ENCODE measurements at places on chromosomes 3 and 15.

- DNase-seq = peak; percentile 53
Observed at GRCh38 chr15:77546050-77546501, 86.6 kb downstream of the LINGO1 start.

DNA sequence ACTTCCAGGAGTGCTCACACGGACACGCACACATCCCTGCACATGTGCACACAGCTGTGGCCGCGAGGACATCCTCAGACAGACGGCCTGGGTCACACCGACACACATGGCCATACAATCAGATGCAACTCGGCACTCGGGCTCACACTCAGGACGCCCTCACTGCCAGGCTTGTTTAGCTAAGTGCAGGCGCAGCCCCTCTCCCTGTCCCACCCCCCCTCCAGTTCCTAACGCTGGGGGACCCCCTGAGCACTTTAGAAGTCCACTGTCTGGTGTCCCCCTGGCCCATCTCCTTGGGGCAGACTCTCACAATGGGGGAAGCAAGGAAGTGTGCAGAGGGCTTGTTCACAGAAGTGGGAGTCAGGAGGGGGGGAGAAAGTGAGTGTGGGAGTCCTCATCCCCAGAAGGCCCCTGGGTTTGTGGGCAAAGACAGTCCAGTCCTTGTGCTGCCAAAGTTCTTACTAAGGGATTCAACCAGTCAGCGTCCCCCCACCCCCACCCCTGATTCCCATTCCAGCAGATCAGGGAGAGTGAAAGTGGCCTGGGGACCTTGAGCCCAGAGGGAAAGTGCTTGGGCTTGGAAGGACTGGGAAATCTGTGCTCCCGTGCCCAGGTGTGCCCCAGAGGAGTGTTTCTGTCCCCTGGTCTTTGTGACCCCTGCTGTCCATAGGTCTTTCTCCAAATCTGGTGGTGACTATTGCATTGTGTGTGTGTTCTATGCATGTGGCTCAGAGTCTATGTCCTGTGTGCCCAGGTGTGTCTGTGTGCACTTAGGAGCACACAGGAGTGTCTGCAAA is 767 bp upstream of the GATA2 start:
- DNase-seq = no peak

DNA sequence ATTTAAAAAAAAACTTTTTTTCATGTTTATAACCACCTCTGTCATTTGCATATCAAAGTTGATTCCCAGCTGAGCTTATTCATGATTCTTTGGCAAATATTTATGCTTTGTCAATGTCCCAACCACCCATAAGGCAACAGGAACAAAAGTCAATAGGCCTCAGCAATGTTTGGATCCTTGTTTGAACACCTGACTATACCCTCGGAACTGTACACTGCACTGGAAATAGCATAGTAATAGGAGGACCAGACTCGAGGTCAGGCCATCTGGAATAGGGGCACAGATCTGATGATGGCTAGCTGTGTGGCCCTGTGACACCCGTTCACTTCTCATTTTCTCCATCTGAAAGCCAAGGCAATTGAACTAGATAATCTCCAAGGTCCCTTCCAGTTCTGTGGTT is 301.7 kb upstream of the ATP11B start:
- no peak for DNase-seq

DNA sequence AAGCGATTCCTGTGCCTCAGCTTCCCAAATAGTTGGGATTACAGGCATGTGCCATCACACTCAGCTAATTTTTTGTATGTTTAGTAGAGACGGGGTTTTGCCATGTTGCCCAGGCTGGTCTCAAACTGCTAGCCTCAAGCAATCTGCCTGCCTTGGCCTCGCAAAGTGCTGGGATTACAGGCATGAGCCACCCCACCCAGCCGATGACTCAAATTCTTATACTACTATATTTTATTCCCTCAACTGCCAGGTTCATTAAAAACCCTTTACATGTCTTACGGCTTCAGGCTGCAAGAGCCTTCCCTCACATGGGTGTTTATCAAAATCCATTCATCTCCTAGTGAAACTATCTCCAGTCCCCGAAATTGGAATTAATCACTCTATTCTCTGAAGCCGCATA is 63.4 kb downstream of the CBLB start:
- no peak for DNase-seq

DNA sequence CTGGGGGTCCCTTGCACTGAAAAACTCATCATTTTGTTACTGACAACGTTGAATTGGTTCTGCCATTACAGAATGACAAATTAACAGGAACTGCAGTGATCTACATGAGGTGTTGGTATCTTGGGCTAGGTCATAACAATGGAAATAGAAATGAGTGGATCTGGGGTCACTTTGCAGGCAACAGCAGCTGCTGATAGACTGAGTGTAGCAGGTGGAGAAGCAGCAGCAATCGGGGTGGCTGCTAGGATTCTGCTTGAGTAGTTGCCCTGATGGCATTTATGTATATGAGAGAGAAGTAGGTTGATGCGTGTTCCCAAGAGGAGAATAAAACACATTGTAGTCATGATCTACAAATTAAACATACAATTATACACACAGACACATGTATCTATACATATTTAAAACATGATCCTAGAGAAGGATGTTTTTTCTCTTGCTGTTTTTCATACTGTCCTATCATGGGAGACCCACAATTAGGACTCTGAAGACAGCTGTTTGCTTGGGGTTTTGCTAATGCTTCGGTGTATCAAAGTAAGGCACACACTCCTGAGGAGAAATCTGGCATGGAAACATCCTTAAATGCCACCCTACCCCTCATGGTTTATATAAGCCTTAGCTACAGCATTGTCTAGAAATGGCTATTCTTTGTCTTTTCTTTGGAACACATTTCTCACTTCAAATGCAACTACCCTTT is 15.8 kb upstream of the THBS1 start:
- DNase-seq = no peak

DNA sequence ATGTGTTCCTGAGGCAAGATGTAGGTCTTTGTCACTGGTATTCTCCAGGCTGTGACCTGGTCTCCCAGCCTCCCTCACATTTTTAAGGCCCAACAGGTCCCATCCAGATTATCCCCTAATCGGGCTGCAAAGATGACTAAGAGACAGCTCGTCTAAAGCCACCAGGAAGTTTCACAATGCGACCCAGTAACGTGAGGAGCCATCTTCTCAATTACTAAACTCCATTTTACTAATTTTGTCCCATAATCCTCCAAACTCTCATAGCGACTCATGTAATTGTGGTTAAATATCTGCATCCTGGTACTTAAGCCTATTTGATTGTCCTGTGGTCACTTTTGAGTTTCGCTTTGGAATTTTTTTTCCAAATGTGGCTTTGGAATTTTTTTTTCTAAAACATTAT is 8.7 kb upstream of the PLA2G4F start:
- DNase-seq = peak; percentile 38

- peak; percentile 75 for DNase-seq
Observed at GRCh38 chr3:153289334-153289808, 127.3 kb downstream of the RAP2B start.

DNA sequence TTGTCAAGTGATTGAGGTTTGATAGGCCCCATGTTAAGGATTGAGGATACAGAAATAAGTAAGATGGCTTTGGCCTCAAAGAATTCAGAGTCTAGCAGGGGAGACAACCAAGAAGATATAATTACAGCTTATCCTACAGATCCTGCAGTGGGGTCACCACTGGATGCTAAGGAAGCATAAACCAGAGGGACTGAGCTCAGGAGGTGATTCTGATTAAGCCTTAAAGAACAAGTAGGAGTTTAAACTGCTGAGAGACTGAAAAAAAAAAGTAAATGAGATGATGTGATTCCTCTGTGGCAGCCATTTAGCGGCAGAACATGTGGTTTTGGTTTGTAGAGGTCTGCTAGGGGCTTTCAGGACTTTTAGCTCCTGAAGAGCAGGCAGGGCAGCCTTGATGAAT is 72.1 kb upstream of the ROPN1 start:
- no peak for DNase-seq

- DNase-seq = no peak
Observed at GRCh38 chr15:67564968-67565345, 22.5 kb downstream of the MAP2K5 start.
